ENCODE measurements at places on chromosomes 4 and X.
A peak's percentile ranks its signal among the peaks of the same experiment; 100 is the strongest.

DNA sequence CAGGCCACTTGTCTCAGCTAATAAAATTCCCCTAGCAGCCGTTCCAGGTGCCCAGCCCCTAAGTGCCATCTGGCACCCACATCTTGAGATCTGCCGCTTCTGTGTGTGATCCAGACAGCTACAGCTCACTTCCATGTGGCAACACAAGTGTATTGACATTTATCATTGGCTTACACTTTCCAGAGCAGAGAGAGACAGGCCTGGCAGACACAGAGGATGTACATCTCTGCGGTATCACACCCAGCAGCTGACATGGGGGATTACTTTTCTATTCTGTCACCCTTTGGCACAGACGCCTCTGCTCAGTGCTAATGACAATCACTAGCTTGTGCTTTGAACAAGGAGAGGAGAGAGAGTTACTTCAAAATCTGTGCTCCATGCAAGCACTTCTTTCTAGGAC, 195.9 kb downstream of the KDR start:
- DNase-seq: no peak

- no peak for DNase-seq
These were observed 70.1 kb downstream of the CCNG2 start for GRCh38 chr4:77226939-77227705.

DNA sequence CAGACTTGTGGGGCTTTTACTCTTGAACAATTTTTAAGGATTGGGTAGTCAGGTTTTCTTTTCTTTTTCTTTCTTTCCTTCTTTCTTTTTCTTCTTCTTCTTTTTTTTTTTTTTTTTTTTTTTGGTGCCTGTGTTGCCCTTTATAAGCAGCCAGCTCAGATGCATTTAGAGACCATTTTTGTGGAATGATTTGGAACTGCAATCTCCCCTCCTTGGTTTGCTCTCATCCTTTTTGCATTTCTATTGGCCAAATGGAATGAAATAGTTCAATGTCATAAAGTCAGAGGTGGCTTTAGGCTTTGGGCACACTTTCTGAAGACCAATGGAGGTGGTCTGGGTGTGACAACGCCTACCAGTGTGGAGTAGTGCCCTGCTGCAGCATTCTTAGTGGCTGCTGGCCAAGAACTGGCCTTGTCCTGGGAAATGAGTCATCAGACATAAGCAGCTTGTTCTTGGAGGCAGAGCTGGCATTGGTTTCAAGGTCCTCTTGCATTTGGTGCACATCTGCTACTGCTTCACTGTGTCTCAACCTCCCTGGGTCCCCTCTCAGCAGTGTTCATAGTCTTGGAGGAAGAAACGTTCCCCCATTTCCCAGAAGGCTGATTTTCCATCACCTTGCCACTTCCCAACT, 84.5 kb downstream of the CT47B1 start:
- DNase-seq: no peak

- no peak for DNase-seq
These were observed 280.0 kb downstream of the ANKRD50 start for GRCh38 chr4:124432500-124432899.

DNA sequence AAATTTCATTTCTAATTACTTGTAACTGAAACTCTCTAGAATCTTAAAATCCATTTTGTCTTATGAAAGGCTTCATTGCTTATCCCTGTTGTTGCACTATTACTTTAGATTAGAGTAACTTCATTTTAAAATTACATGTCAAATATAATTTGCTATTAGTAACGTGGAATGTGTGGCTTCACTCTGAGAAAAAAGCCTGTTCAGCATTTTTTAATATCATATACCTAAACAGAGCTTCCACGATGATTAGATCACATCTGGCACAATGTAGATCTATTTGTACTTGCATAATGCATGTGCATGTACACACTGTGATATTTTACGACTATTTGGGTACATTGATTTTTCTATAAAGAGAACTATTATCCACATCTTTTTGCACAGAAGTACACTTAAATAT, 648.1 kb downstream of the RPA4 start:
- DNase-seq: no peak

DNA sequence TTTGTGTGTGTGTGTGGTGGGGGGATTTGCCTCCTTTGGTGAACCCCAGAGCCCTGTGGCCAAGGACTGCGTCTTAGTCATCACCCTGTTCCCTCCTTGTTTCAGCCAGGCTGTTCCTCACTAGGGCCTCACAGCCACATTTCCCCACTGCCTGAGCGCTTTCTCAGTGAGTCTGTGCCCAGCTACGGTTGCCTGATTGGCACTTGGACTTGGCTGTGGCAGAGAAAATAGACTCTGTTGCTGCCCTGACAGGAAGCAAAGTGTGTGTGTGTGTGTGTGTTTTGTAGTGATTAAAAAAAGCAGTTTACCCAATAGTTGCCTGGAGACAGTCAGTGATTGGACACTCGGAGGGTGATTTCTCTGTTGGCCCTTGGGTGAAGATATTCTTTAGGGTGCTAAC, 113.0 kb downstream of the UCHL1 start:
- no peak for DNase-seq

GRCh38 chrX:23785580-23785979, 2.6 kb downstream of the SAT1 start:
- no peak for DNase-seq

- DNase-seq: no peak
These were observed 21.7 kb upstream of the ATXN3L start for GRCh38 chrX:13341491-13342101.

DNA sequence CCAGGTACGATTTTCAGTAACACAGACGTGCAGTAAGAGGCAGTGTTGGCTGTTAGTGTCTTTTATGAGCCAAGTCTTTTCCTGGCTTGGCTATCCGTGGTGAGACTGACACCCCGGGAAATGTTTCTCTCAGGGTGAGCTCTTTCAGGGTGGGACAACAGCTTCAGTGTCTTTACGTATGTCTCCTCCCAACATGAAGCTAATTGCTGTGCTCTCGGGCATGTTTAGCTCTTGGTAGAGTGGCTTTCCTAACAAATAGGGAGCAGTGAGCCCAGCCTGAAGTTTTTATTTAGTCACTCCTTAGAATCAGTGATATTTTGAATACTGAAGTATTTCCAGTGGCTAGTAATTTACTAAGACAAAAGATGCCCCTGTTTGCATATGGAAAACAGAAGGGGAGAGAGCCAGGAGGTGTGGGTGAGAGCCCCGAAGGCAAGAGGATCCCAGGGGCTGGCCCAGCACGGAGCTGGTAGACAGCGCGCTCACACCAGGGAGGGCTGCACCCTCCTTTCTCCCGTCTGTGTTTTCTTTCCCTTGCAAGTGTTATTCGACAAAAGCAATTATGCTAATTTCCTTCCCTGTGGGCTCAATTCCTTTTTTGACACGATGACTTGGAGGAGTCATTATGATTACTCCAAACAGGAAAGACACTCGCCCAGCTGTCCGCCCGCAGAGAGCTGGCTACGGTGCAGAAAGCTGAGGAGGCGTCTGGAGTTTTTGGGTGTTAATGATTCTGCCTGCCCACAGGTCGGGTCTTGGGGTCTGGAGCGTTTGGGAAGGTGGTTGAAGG, 47.7 kb downstream of the PDGFRA start:
- DNase-seq: no peak

GRCh38 chr4:4752576-4753401, 106.7 kb upstream of the MSX1 start:
- no peak for DNase-seq

DNA sequence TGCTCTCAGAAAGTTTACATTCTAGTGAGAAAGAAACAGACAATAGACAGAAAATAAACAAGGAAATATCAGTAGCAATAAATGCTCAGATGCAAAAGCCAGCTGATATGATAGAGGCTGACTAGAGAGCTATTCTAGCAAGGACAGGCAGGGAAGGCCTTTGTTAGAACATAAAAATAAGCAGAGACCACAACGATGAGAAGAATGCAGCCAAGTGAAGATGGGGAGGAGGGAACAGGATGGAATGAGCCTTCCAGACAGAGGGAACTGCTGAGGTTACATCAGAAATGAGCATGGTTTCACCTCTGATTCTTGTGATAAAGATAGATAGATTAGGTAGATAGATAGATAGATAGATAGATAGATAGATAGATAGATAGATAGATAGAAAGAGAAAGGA, 7.6 kb upstream of the SOWAHB start:
- no peak for DNase-seq

DNA sequence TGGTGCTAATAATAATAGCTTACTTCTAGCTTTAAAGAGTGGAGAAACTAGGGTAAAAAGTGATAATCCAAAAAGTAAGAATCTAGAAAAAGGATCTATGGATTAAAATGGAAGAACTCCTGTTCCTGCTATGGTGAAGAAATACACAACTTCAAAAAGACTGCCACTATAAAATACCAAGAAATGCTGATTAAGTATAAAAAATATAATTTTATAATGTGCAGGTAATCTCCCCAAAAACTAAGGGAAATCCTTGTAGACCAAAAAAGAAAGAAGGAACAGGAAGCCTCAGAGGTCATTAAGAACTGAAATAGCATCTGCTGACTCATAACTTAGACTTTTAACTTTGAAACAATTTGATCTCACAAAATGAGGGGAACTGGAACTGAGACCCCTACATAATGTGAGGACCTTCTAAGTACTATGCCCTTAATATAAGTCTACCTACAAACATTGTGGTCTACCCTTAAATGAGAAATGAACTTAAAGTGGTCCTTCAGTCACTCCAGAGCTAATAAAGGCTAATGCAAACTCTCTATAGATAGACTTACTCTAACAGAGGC, 50.6 kb upstream of the SRPX start:
- no peak for DNase-seq

- no peak for DNase-seq
These were observed 28.3 kb upstream of the DSPP start for GRCh38 chr4:87580057-87580456.

GRCh38 chrX:109398833-109399232, 83.1 kb downstream of the GUCY2F start:
- no peak for DNase-seq

DNA sequence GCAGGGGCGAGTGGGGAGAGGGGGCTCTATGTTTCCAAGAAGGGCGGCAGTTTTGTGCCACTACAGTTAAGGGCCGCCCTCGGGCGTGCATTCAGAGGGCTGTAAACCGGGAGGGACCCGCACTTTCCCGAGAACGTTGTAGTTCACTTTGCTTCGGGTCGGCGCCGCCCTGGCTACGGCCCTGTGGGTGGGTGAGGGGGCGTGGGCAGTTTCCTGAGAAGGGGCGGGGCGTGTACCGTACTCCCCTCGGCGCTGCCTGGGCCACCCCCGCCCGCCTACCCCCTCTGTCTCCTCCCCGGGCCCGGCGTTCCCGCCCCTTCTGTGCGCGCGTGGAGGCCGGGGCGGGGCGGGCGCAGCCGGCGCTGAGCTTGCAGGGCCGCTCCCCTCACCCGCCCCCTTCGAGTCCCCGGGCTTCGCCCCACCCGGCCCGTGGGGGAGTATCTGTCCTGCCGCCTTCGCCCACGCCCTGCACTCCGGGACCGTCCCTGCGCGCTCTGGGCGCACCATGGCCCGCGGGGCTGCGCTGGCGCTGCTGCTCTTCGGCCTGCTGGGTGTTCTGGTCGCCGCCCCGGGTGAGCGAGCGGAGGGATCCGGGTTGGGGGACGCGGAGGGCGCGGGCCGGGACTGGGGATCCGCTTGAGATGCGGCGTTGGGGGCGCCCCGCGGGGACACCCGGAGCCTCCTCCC, at the start of gene CD99:
Gene CD99, plus strand, starts transcription at position 440 of the 687 bp plus-strand sequence. Its CDS starts 66 bp downstream, at position 506.
- peak; percentile 96 for DNase-seq

GRCh38 chr4:155025762-155026457, 182.5 kb upstream of the NPY2R start:
- no peak for DNase-seq

DNA sequence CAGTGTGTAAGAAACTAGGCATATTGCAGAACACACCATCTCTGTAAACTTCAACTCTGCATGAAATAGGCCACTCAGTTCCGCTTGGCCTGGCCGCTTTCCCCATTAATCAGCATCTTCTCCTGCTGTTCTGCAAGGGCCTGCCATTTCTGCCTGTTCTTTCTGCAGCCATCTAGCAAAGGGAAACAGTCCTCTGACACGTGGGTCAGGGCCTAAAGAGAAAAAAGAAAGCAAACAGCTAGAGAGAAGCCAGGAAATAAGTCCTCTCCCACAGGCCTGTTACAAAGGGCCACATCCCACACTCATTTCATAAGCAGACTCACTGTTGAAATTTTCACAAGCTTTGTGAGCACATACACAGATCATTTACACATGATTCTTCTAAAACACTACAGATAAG, 130.1 kb downstream of the PDE5A start:
- DNase-seq: no peak

DNA sequence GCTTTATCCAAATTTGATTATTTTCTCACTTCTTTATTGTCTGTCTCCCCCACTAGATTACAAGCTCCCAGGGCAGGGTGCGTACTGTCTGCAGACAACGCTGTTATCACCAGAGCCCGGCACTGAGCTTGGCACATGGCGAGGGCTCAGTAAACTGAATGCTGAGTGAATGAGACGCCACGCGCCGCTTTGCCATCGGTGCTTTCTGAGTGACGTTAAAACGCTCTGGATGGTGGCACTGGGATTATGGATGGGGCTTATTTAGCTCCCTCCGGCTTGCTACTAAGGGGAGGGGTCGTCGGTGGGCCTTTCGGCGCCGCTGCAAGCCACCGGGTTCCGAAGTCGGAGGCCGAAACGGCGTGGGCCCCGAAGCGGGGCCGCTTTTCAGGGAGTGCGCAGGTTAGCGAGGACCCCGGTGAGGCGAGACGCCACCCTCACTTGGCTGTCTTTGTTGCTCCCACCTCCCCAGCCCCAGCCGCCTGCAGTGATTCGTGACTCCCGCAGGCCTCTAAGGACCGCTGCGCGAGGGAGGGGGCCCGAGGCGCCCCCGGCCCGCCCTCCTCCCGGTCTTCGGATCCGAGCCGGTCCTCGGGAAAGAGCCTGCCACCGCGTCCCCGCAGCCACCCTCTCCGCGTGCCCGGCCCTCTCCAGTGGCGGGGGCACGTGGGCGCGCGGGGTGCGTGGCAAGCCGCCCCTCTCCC, 569 bp upstream of the FHL1 start:
- peak; percentile 27 for DNase-seq

DNA sequence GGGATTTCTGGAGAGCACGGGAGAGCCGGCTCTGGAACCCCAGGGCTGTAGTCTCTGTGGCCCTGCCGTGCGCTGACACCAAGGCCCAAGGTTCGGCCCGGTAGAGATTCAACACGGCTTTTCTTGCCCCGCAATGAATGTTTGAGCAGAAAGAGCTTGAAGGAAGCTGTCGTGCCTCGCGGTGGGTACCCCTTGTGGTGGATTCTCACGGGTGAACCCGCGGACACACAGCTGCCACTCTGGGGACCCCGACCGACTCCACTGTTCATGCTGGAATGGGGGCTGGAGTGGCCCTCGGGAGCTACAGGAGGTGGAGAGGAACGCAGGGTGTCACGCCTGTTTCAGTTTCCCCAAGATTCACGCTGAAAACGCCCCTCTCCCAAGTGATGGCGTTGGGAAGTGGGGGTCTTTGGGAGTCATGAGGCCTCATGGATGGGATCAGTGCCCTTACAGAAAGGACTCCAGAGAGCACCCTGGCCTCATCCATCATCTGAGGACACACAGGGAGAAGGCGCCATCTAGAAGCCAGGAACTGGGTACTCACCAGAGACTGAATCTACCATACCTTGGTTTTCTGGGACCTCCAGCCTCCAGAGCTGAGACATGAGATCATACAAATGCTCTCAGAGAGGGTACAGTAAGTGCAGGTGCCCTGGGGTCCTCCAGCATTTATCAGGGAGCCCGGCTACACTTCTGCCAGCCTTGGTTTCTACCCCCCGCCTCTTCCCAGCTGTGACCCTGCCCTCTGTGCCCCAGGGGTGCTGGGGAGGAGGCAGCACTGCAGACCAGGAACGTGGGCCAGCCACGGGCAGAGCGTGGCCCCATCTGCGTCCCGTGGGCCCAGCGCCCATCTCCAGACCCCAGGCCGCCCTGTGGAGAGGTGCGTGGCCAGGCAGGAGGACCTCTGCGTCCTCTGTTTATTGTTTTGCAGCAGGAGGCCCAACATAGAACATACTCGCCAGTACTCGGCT, 6.4 kb downstream of the SLC25A6 start:
- no peak for DNase-seq

GRCh38 chrX:30874851-30875250, 14.2 kb downstream of the TAB3 start:
- no peak for DNase-seq
